ENCODE measurements at places on chromosomes 16 and 17.

GRCh38 chr17:37502009-37502936, 12.6 kb downstream of the DUSP14 start:
- DNase-seq, result no peak

GRCh38 chr16:784431-784830, 3.8 kb downstream of the RPUSD1 start:
- no peak for DNase-seq

DNA sequence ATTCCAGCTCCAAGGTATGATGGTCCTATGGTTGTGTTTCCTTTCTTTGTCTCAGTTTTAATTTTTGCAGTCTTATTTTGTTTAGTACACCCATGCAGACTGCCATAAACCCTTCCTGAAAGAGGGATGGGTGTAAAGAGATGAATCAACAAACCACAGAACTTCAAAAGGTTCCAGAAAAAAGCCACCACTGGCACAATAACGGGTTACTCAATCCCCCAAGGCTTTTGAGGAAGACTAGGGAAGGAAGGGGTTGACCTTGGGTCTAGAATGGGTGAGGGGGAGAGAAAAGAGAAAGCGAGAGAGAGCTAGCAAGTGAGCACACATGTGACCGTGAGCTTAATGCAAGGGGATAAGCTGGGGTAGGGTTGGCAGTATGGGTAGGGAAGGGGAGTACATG, 168.1 kb downstream of the XYLT1 start:
- no peak for DNase-seq

DNA sequence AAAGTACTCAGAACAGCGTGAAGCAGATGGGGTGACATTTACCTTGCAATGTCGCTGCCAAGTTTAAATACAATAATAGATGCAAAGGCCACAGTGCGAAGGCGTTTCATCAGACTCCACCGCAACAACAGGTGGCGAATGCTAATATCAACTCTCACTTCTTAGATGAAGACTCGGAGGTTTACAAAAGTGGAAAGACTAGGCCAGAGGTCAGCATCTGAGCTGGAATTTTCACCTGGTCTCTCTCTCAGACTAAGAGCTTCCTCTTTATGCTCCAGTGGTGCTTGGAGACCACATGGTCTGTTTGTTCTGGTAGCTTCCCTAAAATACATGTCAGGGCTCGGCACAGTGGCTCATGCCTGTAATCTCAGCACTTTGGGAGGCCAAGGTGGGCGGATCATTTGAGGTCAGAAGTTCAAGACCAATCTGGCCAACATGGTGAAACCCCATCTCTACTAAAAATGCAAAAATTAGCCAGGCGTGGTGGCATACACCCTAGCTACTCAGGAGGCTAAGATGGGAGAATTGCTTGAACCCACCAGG, 169.1 kb downstream of the XYLT1 start:
- DNase-seq, result no peak

- DNase-seq, result no peak
Measured at GRCh38 chr17:31488982-31489294, 97.5 kb downstream of the RAB11FIP4 start.

DNA sequence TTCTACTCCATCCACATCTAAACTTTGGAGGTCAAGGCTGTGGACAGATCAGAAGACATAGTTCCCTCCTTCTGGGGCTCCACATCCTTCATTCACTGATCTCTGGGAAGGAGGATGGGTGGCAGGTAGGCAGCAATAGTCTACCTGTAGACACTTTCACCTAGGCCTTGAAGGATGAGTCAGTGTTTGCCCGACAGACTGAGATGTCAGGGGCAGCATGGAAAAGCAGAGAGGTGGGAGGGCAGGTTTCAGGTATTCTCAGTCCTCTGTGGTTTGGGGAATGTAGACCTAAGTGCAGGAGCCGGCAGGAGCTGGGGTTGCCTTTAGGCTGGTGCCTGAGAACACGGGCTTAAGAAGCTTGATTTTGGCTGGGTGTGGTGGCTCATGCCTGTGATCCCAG, 171.9 kb upstream of the ZNF267 start:
- DNase-seq, result no peak

DNA sequence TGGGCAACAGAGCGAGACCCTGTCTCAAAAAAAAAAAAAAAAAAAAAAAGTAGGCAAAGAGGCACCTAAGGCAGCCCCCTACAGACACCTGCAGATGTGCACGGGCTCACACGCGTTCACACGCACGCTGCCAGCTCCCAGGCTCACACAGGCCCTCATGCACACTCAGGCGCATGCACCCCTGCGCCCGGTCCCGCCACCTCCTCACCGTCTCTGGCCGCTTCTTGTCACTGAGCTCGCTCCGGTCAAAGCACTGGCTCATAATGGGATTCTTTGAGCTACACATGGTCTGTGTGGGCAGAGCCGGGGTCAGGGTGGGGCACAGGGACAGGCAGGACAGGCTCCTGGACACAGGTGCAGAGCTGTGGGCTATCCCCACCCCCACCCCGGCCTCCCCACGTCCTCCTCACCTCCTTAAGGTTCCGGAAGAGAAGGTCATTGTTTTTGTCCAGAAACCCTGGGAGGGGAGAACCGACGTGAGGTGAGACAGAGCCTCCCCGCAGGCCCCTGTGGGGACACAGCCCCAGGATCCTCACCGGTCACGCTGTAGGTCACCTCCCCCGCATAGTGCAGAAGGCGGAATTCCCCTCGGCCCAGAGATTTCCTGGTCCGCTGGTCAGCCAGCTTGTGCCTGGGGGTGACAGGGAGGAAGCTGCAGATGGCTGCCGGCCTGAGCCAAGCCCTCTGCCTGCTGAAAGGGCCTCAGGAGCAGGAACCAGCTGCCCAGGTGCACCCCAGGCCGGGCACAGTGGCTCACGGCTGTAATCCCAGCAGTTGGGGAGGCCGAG, 17.9 kb downstream of the MYO1C start:
- no peak for DNase-seq
